ENCODE measurements at places on chromosomes 13 and 19. TPM values are rescaled to one million over a fixed set of nuclear protein-coding genes. Genes with fewer than 3 reads are reported as not detected.
A peak's percentile ranks its signal among the peaks of the same experiment; 100 is the strongest.

APC2 gene
- 0.20 TPM for total RNA-seq

ATCAY gene
- not detected for total RNA-seq

ODAD3 gene
- total RNA-seq, result 0.49 TPM

CBARP gene
- total RNA-seq, result 1.0 TPM

MZT1 gene
- total RNA-seq, result 8.3 TPM

MCF2L gene
- 69.7 TPM for total RNA-seq

PCSK4 gene
- total RNA-seq, result 4.3 TPM

PLVAP gene
- 174 TPM for total RNA-seq

SLC7A10 gene
- 1.1 TPM for total RNA-seq

DNA sequence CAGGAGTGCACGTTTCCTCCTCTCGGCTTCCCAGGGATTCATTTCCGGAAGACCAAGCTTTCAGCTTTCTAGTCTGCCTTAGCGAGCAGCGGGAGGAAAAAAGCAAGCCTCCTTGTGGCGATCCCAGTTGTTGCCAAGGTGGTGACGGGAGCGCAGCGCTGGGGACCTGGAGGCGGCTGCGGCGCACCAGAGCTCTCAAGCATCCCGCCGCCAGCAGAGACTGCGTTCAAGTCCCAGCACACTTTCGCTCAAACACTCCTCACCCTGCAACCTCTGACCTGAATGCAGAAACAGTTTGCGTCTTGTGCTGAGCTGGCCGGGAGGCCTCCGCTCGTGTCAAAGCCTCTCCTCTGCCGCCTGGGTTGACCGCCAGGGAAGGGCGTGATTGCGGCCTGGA lies 4.9 kb downstream of the GSX1 start:
- no peak for DNase-seq
- H3K4me1 ChIP-seq, result peaks cover 2% of the 10 kb centered on the region
- no peak overlapping the region for H3K27ac ChIP-seq

DNA sequence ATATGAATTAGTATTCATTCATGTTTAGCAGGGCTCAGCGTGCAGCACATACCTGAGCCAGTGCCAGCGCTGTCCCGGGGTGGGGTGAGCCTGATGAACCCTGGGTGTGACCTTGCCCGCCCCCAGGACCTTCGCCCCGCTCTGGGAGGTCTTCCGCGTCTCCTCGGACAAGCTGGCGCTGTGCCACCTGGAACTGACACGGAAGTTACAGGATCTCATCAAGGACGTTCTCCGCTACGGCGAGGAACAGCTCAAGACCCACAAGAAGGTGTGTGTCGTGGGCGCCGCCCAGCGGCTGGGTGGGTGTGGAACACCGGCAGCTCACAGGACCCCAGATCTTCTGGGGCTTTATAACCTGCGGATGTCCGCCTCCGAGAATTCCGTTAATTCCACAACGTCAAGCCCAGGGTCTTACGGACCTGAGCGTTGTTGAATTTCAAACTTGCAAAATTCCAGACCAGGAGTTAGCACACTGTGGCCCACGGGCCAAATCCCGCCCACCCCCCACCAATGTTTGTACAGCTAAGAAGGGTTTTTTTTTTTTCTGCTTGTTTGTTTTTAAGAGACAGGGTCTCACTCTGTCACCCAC lies 15.4 kb downstream of the FCHO1 start:
- no peak overlapping the region for H3K27ac ChIP-seq
- peaks cover 8% of the 10 kb centered on the region for H3K4me1 ChIP-seq
- no peaks in the 10 kb centered on the region for H3K27me3 ChIP-seq
- H3K36me3 ChIP-seq, result no peaks in the 10 kb centered on the region
- peak; percentile 92 for DNase-seq

DNA sequence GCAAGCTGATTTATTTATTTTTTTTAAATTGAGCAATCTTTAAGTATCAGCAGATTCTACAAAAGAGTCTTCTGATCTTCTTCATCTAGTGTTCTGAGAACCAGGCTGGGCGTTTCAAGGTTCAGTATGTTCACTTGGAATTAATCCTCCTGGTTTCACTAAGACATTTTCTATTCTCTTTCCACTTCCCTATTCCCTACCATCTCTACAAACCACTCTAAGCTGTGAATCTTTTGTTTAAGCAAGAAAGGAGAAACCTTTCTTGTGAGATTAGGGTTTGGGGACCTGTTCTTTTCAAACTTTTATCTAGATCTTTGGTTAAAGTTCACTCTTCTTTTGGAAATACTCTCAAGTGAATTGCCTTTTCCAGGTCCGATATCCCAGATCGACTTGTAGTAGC lies 59.3 kb downstream of the URI1 start:
- no peaks in the 10 kb centered on the region for H3K4me1 ChIP-seq
- no peak overlapping the region for H3K4me3 ChIP-seq
- H3K27me3 ChIP-seq, result no peaks in the 10 kb centered on the region
- DNase-seq, result no peak

DNA sequence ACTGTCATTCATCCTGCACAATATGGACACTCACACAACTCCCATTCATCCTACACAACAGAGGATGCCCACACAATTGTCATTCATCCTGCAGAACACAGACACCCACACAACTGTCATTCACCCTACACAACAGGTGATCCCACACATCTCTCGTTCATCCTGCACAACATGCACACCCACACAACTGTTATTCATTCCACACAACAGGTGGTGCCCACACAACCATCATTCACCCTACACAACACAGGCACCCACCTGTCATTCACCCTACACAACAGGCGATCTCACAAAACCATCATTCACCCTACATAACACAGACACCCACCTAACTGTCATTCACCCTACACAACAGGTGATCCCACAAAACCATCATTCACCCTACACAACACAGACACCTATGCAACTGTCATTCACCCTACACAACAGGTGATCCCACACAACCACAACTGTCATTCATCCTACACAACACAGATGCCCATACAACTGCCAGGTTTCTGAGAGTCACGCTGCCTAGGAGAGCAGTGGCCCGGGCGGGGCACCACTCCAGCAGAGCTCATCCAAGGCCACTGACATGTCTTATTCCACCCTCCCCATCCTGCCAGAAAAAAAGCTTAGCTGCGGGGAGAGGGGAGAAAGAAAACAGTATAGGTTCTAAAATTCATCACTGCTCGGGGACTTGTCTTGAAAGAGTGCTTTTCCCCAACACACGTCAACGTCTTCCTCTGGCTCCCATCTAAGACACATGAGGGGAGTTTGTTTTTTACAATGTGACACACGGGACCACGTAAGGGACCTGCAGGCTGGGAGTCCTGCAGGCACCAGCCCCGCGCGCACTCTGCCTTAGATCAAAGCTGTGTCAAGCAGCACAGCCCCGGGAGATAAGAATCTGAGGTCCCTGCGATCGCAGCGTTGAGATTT lies 44.0 kb downstream of the KLF2 start:
- no peak overlapping the region for H3K27ac ChIP-seq
- no peak for DNase-seq
- H3K27me3 ChIP-seq, result no peaks in the 10 kb centered on the region
- H3K4me3 ChIP-seq, result no peak overlapping the region

GRCh38 chr19:13083627-13084026 lies 19.0 kb downstream of the LYL1 start:
- H3K4me1 ChIP-seq, result peaks cover 25% of the 10 kb centered on the region
- H3K36me3 ChIP-seq, result peaks cover 39% of the 10 kb centered on the region
- no peak overlapping the region for H3K27ac ChIP-seq
- DNase-seq, result no peak
- no peaks in the 10 kb centered on the region for H3K27me3 ChIP-seq

- no peaks in the 10 kb centered on the region for H3K27me3 ChIP-seq
- DNase-seq, result no peak
- H3K27ac ChIP-seq, result no peak within 1 kb of the TSS
- H3K4me3 ChIP-seq, result no peak within 1 kb of the TSS
- H3K4me1 ChIP-seq, result no peaks in the 10 kb centered on the region
- no peaks in the 10 kb centered on the region for H3K36me3 ChIP-seq
These were observed at the start of gene CBY2 for GRCh38 chr13:45702088-45702487. Gene CBY2, plus strand, starts transcription at chr13:45702320. Its CDS starts 71 bp downstream, at chr13:45702391.

- H3K4me3 ChIP-seq, result no peak overlapping the region
- no peak overlapping the region for H3K27ac ChIP-seq
- H3K36me3 ChIP-seq, result peaks cover 8% of the 10 kb centered on the region
- H3K27me3 ChIP-seq, result no peaks in the 10 kb centered on the region
These were observed 8.3 kb downstream of the TCF3 start for GRCh38 chr19:1644070-1644469.

- no peaks in the 10 kb centered on the region for H3K36me3 ChIP-seq
- DNase-seq, result no peak
- H3K27ac ChIP-seq, result no peak overlapping the region
- no peaks in the 10 kb centered on the region for H3K4me1 ChIP-seq
- H3K27me3 ChIP-seq, result no peaks in the 10 kb centered on the region
- H3K4me3 ChIP-seq, result no peak overlapping the region
These were observed 2847.6 kb upstream of the PCDH20 start for GRCh38 chr13:64263285-64263684.

DNA sequence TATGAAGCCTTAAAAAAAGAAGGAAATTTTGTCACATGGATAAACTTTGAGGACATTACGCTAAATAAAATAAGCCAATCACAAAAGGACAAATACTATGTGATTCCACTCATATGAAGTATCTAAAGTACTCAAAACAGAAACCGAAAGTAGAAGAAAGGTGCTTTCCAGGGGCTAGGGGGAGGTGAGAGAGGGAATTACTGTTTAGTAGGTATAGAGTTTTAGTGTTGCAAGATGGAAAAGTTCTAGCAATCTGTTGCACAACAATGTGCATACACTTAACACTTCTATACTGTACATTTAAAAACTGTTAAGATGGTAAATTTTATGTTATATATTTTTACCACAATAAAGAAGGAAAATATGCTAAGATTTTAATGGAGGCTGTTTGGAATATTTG lies 83.0 kb downstream of the POLR1D start:
- H3K27ac ChIP-seq, result no peak overlapping the region
- H3K4me3 ChIP-seq, result no peak overlapping the region

DNA sequence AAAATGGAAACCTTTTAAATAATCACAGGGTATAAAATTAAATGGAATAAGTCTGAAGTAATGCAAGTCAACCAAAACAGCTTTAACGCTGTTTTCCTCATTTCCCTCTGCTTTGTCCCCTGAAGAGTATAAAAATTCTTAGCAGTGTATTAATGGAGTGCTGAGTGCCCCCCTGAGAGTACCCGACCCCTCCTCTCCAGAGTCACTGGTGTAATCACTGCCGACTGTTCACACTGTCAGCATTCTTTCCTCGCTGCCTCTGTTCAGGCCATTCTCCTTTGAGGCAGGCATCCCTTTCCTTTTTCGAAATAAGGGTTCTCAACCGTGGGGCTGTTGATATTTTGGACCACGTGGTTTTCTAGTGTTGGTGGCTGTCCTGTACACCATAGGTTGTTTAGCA lies 146.9 kb upstream of the SLC10A2 start:
- H3K36me3 ChIP-seq, result no peaks in the 10 kb centered on the region
- H3K27ac ChIP-seq, result no peak overlapping the region
- no peak overlapping the region for H3K4me3 ChIP-seq

GRCh38 chr19:29402563-29402962 lies 123.2 kb upstream of the VSTM2B start:
- H3K36me3 ChIP-seq, result no peaks in the 10 kb centered on the region
- H3K27ac ChIP-seq, result no peak overlapping the region
- H3K4me3 ChIP-seq, result no peak overlapping the region
- peaks cover 4% of the 10 kb centered on the region for H3K27me3 ChIP-seq
- peaks cover 3% of the 10 kb centered on the region for H3K4me1 ChIP-seq

DNA sequence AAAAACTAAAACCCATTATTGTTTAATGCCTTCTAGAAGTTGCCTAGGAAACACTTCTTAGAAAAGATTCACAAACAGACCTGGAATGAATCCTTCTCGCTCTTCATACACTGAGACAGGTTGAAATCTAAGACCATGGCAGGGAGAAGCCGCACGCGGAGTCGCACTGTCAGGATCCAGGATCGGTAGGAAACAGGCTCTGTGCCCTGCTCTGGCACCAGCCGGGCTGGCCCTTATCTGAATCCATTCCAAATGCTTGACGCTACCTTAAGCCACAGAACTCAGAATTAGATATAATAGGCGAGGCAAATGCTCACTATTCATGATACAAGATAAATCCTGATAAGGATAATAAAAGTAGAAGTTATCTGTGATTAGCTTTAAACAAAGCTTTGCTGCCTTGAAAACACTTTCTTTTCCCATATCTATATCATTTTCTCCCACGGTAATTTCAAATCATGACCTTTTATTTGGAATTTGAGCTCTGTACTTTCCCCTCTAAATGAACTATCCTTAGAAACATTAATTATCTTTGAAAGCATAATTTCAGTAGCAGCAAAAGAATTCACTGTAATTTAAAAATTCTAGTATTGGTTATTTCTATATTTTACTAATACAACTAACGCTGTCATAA lies 385.6 kb downstream of the IRS2 start:
- no peaks in the 10 kb centered on the region for H3K27me3 ChIP-seq
- H3K27ac ChIP-seq, result no peak overlapping the region
- no peaks in the 10 kb centered on the region for H3K4me1 ChIP-seq
- H3K36me3 ChIP-seq, result no peaks in the 10 kb centered on the region
- no peak for DNase-seq

DNA sequence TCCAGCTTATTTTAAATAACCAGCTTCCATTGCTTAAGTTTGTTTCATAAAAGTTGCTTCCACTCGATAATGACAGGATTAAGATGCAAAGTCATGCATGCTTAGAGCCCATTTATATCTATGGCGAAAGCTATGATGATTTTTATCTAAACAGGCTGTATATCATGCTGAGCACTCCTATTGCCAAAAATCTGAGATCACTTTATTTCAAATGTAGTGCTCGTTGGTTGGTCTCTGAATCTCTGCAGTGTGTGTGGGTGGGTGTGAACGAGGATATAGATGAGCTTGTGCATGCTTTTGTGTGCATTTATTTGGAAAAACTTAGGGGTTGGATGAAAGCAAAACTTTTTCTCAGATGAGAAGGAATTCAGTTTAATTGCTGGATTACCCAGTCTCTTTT lies 27.0 kb upstream of the ARGLU1 start:
- no peaks in the 10 kb centered on the region for H3K36me3 ChIP-seq
- no peak overlapping the region for H3K4me3 ChIP-seq
- no peak for DNase-seq
- H3K4me1 ChIP-seq, result peaks cover 6% of the 10 kb centered on the region
- no peak overlapping the region for H3K27ac ChIP-seq

- H3K4me3 ChIP-seq, result no peak overlapping the region
- no peak overlapping the region for H3K27ac ChIP-seq
- H3K27me3 ChIP-seq, result peaks cover 31% of the 10 kb centered on the region
- H3K4me1 ChIP-seq, result peaks cover 5% of the 10 kb centered on the region
These were observed 170.8 kb upstream of the SOX1 start for GRCh38 chr13:111895896-111896821.

- H3K27ac ChIP-seq, result peak overlapping the region; percentile 83
- no peaks in the 10 kb centered on the region for H3K27me3 ChIP-seq
- H3K4me1 ChIP-seq, result peaks cover 8% of the 10 kb centered on the region
- H3K36me3 ChIP-seq, result no peaks in the 10 kb centered on the region
These were observed 3.7 kb downstream of the FUZ start for GRCh38 chr19:49809160-49809940.

DNA sequence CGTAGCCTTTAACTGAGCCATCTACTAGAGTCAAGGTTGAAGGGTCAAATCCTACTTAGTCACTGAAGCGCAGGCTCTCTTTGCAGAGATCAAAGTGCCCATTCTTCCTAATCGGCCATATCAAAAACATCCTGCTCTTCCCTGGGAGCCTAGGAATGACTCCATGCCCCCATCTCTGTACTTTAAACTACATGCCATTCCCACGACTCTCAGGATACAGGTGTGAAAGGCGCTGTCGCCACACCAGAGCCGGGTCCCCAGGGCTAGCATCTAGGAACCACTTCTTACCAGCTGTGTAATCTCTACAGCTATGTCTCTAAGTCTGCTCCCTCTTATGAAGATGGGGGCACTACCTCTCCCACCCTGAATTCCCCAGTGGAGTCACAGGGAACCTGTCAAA lies 22.3 kb downstream of the IRS2 start:
- H3K27ac ChIP-seq, result no peak overlapping the region
- no peaks in the 10 kb centered on the region for H3K4me1 ChIP-seq
- no peak for DNase-seq
